ENCODE measurements at places on chromosomes 1 and 21.

GRCh38 chr1:236507022-236507700, 16.6 kb upstream of the LGALS8 start:
- DNase-seq = no peak

DNA sequence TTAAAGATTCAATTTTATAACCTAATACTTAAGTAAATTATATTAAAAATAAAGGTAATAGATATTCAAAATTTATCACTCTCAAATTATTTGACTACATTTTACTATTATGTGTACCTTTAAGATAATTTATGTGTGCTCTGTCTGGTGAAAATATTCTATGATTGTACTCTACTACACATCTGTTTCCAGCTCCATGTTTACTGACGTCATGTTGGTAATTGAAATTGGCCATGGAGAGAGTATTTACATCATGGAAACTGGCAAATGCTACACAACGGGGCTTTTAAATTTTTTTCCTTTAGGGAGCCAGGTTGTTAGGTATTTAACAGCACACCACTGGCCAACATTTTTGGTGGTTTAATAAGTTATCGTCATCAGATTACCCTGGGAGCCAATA, 204.5 kb upstream of the KIAA0040 start:
- DNase-seq = no peak

DNA sequence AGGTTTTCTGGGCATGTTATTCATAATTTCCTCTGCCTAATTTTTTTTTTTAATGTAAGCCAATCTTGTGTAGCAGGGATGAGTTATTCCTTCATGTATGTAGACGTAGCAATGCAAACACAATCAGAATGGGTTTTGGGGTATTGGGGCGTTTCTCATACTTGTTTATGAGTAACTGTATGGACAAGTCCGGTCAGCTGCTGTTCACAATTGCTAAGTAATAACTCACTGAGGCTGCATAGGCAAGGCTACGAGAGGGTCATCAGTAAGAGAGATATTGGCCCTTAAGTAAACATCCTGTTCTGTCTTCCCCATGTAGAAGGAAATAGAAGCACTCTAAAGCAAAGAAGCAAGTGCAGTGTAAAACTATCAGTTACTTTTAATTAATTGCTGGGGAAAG, 9.5 kb upstream of the TARS2 start:
- no peak for DNase-seq

DNA sequence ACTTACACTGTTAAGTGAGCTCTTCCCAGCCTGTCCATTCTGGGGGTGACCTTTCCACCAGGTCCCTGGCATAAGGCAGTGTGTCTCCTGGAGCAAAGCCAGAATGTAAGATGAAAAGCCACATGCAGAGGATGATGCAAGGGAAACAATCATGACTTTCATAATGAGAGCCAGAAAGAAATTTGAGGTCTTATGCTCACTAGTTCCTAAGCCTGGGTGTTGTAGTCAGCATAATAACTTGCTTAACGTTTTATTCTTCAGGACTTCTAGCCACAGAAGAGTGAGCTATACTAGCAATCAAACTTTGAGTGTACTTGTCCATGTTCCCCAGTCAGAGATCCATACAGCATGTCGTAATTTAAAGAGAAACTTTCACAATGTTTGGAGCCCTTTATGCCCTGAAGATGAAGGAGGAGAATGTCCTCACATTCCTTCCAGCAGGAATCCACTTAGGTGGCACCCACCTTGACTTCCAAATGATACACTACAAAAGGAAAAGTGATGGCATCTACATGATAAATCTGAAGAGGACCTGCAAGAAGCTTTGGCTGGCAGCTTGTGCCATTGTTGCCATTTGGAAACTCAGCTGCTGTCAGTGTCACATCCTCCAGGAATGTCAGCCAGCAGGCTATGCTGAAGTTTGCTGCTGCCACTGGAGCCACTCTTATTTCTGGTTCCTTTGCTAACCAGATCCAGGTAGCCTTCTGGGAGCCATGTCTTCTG, 60.5 kb upstream of the FOXD3 start:
- DNase-seq = no peak

DNA sequence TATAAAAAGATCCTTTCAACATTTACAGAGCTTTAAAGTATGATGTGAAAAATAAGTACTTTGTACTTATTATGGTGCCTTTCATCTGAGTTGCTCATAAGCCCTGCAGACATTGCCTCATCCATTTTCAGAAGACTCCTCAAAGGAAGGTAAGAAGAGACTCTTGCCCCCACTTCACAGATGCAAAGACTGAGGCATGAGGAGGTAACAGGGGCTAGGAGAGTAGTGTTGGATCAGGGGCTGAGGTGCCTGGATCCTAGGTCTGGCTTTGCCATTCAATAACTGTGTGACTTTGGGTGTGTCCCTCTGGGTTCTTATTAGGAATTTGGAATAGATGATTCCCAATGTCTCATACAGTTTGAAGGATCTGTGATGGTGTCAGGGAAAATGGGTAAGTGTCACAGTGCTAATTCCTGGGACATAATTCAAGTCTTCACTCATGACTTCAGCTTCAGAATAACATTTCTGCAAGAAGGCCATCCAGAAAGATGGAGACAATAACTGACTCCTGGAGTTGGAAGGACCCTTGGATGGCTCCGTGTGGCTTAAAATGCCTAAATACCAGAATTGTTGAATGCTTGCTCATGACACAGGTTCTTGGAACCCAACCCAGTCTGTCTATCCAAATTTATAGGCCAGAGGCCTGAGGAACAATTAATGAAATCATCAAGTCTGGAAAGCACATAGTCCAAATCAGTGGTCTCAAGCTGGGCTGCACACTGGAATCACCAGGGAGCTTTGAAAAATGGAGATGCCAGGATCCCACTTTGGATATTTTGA, 93.1 kb upstream of the RUNX1 start:
- DNase-seq = no peak

GRCh38 chr1:153805886-153806719, 30.9 kb downstream of the SLC27A3 start:
- no peak for DNase-seq

GRCh38 chr1:42017259-42017658, 98.5 kb upstream of the HIVEP3 start:
- no peak for DNase-seq

DNA sequence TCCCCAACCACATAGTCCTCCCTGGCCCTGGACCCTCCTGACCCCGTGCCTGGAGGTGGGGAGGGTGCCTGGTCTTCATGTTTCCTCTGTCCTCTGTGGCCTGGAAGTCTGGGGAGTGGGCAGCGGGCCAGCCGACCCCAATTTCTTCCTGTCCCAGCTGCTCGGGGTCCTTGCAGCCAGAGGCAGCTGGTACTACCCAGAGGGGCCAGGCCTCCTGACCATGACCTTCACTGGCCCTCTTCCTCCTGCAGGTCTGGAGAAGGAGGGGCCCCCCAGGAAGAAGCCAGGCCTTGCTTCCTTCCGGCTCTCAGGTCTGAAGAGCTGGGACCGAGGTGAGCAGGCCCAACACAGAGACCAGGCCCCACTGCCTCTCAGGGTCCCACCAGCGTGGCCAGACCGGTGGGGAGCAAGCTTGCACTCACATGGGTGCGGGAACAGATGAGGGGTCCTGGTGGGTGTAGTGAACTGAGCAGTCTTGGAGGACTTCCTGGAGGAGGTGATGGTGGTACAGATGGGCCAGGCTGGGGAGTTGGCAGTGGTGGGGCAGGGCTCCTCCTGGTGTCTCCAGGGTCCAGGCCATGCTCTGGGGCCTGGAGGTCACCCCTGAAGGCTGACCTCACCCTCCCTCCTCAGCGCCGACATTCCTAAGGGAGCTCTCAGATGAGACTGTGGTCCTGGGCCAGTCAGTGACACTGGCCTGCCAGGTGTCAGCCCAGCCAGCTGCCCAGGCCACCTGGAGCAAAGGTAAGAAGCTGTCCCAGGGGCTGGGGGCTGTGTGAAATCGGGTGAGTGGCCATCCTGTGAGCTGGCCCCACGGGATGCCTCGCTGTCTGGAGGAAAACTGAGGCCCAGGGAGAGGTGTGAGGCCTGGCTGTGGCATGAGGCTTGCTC, 32.7 kb downstream of the TRIM11 start:
- DNase-seq = no peak

GRCh38 chr1:176785056-176785455, 322.1 kb downstream of the PAPPA2 start:
- DNase-seq = no peak

DNA sequence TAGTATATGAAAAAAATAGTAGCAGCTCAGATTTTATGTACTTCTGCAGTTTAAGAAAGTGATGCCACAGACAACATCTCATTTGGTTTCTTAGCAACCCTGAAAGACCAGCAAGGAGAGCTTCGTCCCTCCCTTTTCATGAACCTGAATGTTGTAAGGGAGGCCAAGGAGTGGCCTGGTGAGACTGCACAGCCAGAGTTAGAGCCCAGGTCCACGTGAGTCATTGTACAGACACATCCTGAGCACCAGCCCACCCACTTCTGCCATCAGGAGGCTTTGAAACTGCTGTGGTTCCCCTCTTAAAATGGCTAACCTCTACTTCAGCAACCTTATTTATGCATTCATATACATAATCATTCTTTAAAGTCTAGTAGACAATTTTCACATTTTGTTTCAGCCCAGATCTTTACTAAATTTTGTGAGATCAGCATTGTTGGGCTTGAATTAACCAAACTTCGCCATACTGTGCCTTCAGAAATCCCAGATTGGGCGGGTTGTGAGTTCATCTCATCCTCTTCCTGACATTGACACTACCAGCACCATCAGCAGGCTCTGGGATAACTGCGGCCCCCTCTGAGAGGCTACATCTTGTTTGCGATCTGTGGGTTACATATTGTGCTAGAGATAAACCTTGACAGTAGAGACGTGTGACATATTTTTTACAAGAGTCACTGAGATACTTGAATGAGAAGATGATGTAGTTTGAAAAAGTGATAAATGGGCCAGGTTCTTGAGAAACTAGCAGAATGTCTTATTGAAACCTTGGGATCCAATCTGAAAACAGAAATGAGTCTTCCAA, 106.7 kb downstream of the CAMTA1 start:
- DNase-seq = no peak

GRCh38 chr1:115976921-115977498, 697 bp downstream of the SLC22A15 start:
- DNase-seq = no peak

DNA sequence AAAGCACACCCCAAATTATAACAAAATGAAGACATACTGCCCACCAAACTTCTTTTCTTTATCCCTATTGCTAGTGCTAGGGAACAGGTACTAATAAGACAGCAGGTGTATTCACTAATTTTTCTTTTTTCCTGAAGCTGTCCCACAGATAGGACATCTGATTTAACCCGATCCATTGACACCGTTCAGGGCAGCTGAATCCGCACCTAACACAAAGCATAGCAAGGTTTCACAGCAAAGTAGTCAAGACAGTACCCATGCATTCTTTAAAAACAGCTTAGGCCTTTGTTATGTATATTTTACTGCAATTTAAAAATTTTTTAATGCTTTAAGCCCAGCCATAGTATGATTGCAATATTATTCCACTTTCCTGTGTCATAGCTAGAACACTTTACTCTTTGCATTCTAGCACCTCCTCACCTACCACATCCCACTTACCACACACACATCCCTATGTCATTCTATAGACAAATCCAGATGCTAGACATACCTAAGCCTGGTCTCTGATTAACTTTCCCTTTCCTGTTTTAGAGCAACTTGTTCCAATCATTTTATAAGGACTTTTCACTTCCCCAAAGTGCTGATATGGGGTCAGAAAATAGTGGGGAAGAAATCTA, 40.4 kb downstream of the GATAD2B start:
- no peak for DNase-seq

GRCh38 chr1:12467570-12468286, 150.3 kb downstream of the DHRS3 start:
- DNase-seq = no peak

- DNase-seq = no peak
These were observed 32.6 kb downstream of the HSD3B2 start for GRCh38 chr1:119447344-119448126.

DNA sequence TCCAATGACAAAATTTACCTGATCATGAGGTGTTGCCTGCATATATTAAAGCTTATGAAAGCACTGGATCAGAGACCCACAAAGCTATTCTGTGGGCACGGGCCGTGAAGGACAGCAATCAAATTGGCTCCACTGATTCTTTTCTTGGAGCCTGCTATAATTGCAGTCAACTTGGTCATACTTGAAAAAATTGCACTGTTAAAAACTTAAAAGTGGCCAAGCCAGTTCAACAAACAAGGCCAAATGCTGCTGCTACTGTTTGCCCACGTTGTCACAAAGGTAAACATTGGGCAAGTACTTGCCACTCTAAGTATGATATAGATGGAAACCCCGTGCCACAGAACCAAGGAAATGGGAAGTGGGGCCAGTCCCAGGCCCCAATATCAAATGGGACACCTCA, 37.8 kb downstream of the CYP4A11 start:
- DNase-seq = no peak

DNA sequence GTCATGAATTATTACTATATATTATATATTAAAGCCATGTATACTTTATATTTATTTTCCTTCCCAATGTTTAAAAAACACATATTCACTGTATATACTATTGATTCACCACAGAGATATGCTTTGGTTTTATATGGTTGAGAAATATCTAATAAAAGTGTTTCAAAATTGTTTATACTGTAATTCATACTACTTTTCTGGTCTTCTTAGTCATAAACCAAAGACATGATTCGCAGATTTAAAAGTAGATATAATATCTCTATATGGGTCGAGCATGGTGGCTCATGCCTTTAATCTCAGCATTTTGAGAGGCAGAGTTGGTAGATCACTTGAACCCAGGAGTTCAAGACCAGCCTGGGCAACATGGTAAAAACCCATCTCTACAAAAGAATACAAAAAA, 738.4 kb downstream of the USP25 start:
- DNase-seq = no peak

GRCh38 chr1:48530727-48531351, 58.8 kb upstream of the SPATA6 start:
- peak; percentile 89 for DNase-seq

GRCh38 chr1:60904099-60904851, 178.1 kb upstream of the NFIA start:
- DNase-seq = no peak
